ENCODE measurements at places on chromosomes 6 and 20.

- no peak for DNase-seq
Observed at GRCh38 chr6:139701695-139702094, 327.2 kb upstream of the CITED2 start.

GRCh38 chr6:10409731-10410206, 5.1 kb downstream of the TFAP2A start:
- DNase-seq = no peak

DNA sequence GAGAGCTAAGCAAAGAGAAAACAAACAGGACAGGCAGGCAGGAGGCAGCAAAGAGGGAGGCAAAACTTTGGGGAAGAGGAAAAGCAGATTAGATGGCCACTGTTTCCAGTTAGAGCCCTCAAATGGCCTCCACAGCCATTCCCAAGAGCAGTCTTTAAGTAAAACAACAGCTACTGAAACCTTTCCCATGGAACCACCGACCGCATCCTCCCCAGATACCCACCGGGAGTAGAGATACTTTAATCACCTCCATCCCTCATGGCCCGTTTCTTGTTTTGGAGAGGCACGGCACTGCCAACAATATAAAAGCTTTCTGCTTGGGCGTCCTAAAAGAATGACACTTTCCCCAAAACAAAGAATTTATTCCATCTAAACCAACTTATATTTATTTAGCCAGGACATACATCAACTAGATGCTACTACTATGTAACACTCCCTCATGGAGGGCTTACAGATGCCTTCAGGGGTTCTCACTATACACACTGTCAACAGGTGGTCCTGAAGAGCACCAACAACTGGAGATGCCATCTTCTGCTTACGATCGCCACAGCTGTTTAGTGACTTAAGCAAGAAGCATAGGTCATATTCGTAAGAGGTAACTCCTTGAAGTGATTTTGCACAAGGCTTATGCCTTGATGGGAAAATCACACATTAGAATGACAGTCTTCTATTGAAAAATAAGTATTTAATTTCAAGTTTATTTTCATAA, 43.4 kb downstream of the CNKSR3 start:
- no peak for DNase-seq

GRCh38 chr6:36376742-36377141, 10.7 kb downstream of the ETV7 start:
- DNase-seq = no peak

DNA sequence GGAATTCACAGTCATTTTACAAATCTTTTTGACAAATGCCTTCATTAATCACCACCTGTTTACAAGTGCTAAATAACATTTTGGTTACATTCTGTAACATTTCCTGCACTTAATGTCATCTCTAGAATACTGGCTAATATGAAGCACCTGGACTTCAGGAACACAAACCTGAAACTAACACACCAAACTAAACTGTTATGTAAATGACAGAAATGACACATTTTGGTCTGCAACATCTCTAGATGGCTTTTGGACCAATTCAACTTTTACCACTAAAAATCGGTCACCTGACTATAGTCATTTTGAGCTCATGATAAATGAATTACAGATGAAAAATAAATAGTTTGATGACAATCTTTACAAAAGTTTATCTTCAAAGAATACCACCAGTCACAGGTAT, 80.6 kb downstream of the ATG5 start:
- DNase-seq = no peak

- DNase-seq = peak; percentile 15
Observed at GRCh38 chr20:43554369-43554768, 4.5 kb upstream of the SGK2 start.

GRCh38 chr20:61162451-61162850, 89.6 kb upstream of the CDH4 start:
- DNase-seq = no peak

DNA sequence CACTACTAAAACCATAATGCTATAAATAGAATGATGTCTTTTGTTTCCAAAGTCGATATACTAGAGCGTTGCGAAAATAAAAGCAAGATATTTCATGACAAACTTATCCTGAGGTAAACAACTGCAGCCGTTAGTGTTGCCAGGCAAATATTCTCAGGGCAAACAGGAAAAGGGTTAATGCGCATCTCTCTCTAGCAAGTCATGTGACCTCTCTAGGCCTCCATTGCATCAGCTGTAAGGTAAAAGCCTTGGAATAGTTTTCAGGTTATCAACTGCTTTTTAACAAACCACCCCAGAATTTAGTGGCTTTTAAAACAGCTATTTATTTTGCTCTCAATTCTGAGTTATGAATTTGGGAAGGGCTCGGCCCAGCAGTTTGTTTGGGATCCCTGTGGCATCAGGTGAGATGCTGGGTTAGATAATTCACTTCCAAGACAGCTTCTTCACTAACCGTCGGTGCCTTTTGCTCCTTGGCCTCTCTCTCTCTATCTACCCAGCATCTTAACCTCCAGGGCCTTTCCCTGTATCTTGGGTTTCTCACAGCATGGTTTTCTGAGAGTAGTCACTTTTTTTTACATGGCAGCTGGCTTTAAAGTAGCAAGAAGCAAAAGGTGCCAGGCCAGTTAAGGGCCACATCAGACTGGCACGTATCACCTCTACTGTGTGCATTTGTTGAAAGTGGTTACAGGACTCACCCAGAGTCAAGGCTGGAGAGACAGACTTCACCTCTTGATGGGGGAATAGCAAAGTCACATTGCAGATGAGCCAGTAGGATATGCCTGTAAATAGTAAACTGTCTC, 39.2 kb upstream of the LTV1 start:
- DNase-seq = no peak
